CD8-positive, alpha-beta memory T cell (primary cell): ENCODE measurements at places on chromosomes 12 and 14. TPM values are rescaled to one million over a fixed set of nuclear protein-coding genes. Genes with fewer than 3 reads are reported as not detected.

Gene TSPAN9
- 0.79 TPM for total RNA-seq

Gene DYRK2
- total RNA-seq = 44.7 TPM

DNA sequence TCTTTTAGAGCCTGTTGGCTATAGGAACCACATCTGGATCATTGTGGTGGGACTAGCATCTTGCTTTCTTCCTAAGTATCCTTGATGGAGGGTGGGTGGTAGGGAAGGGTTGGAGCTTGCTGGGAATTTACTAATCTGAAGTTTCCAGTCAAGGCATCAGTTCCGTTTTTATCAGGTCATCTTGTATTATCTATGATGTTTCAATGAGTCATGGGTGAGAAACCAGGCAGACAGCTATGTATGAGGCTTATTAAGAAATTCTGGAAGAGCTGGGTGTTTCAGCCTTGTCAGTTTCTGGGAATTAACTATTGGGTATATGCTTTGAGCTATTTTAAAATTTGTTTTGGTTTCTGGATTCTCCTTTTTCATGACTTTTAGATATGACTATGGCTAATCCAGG, 11.3 kb downstream of the TSFM start:
- no peak for DNase-seq

- no peak for DNase-seq
Measured at GRCh38 chr14:72275242-72275641, 343.0 kb downstream of the RGS6 start.

- no peak for DNase-seq
Measured at GRCh38 chr14:20998674-20999366, at the start of gene SLC39A2. Gene SLC39A2 (plus strand): TSS chr14:20999293. CDS start chr14:20999447, 154 bp downstream.

GRCh38 chr14:71550367-71550766, 381.9 kb upstream of the RGS6 start:
- no peak for DNase-seq

GRCh38 chr14:104372390-104373054, 207.0 kb upstream of the C14orf180 start:
- DNase-seq = no peak
